ENCODE measurements at places on chromosomes 1 and 21.

GRCh38 chr21:43739621-43740435, 20.9 kb downstream of the PDXK start:
- no peak for DNase-seq

DNA sequence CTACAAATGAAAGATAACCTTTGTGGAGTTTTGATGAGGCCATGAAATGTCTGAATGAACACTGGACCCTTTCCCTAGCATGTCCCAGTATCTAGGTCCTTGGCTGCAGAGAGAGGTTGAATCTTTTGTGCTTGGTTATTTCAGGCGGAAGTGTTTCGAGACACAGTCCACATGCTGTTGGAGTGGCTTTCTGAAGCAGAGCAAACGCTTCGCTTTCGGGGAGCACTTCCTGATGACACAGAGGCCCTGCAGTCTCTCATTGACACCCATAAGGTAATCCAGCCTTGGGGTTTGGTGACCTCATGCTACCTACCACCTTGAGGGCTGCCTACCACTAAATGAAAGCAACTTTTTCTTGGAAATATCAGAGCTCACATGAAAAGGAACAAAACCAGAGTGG, 38.9 kb upstream of the BMP8A start:
- no peak for DNase-seq

DNA sequence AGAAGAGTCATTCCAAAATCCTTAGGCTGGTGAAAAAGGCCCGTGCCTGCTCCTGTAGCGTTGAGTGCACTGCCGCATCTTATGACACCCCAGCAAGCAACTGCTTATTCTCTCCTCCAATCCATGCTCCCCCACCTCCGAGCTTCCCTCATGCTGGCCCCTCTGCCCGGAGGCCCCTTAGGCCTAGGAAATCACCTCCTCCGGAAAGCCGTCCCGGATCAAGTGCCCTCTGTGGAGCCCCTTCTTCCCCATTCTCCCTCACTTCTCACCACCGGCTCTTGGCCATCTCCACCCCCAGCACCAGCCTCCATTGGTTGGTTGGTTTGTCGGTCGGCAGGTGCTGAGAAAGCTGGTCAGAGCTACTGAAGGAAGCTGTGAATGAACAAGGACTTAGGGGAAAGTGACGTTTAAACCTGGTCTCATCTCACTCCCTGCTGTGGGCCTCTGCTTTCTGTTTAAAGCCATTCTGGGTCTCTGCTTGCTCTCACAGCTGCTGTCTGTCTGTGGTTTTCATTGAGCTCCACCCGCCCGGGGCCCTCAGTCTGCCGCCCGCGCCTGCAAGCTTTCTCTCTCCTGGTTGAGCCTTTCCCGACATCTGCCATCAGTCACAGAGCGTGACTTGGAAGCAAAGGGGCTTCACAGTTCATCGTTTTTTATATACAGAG, 122.2 kb downstream of the KCNN3 start:
- no peak for DNase-seq

DNA sequence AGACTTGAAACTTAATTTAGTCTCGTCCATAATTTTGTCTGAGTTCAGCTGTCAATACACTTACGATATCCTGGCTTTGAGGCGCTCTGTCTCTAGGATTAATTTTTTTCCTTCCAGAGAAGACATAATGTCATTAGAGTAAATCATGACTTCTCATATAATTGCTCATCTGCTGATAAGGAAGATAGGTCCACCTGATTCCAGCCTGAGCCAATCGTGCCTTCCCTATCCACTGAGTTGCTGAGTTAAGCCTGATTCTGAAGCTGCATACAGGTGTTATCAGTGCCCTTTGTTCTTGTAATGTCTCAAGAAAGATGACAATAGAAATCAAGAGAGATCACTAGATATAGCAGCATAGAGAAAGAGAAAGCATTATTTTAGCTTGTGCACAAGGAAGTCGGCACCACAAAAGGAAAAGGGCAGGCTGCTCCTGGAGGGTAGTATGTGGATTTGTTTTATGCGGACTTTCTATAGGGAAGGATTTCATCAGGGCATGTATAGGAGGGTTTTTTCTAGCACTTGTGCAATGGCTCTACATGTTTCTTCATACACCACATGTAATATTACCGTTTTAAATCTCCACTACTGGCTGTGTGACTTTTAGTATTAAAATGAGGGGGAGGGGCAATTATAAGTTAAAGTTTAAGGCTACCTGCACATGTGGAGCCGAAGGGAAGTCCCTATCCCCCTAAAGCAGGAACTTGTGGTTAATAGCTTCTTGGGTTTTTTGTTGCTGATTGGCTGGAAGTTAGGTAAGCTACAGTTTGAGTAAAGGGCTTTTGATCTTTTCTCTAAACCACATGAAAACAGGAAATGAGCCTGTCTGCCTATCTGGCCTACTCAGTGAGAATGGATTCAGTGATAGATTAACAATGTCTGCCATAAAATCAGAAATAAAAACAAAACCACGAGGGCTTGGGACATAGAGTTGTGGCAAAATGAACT, 133.4 kb downstream of the PLPPR5 start:
- DNase-seq = no peak

DNA sequence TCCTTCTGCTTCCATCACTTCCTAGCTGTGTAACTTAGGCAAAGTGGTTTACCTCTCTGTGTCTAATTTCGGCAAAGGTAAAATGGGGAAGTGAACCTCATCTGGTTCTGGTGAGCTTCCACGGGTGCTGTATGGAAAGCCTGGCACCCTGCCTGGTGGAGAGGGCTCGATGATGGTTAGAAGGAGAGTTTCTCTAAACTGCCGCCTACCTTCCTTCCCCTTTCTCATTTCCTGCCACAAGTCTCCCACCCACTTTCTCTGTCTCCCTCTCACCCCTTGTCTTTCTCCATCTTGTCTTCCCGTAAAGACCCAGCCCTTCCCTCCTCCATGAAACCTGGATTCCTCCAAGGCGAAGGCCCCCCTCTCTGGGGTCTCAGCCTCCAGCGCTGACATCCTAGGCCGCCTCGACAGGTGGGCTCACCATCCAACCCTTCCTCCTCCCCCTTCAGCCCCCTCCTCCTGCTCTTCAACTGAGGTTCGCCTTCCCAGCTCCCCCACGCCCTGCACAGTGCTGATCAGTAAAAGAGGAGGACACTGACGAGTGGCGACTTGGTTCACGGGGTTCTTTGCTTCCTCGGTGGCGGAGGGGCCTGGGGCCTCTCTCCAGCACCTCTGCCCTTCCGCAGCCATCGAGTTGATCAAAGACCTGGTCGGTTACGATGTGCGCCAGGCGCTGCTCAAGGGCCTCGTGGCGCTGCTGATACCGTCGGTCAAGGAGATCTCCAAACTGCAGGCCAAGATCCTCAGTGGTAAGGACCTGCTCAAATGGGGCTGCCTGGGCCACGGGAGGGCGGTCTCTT, 7.3 kb downstream of the RNU5D-1 start:
- DNase-seq = no peak

DNA sequence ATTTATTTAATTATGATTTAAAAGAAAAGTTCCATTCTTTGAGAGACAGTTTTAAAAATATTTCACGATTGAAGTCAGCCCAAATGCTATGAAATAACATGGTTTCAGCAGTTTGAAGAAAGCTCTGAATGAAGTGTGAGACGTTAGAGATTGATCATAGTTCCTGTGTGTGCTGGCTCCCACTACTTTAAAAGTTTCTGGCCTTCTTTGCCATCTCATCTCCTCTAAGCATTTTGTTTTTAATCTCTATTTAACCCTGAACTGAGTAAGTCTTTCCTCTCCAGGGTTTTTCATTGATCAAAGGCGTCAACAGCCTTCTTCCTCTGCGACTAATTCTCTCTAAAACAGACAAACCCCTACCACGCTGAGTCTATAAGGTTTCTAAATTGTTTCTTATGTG, 225.3 kb upstream of the B3GALT2 start:
- DNase-seq = no peak

- DNase-seq = no peak
These were observed 6.2 kb upstream of the EPS15 start for GRCh38 chr1:51525295-51525694.

Measured in NCI-H1417 treated with DMSO at 0.1 percent for 48 hours (cell line).